ENCODE measurements at places on chromosomes 16 and 17.

GRCh38 chr17:8225813-8226535 lies 15.6 kb upstream of the AURKB start:
- no peak for DNase-seq

GRCh38 chr16:49470513-49470991 lies 96.9 kb downstream of the C16orf78 start:
- DNase-seq: no peak

- DNase-seq: no peak
Measured at GRCh38 chr16:88014252-88014781, 63.1 kb downstream of the BANP start.

GRCh38 chr17:55763856-55764255 lies 13.0 kb downstream of the PCTP start:
- DNase-seq: no peak

DNA sequence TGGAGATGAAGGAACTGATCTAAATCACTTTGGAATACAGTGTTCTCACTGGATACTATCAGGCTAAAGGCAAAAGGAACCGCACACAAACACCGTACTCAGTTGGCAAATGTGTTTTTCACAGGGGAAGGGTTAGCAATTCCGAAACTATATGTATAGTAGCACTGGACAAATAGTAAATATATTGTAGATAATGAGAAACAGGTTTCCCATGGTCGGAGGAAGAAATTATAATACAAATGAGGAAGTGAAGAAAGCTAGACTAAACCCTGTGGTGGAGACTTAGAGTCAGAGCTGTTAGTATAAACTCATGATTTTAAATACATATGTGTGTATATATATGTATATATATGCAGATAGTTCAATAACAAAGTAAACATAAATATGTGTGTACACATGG lies 414.1 kb upstream of the SALL1 start:
- no peak for DNase-seq

DNA sequence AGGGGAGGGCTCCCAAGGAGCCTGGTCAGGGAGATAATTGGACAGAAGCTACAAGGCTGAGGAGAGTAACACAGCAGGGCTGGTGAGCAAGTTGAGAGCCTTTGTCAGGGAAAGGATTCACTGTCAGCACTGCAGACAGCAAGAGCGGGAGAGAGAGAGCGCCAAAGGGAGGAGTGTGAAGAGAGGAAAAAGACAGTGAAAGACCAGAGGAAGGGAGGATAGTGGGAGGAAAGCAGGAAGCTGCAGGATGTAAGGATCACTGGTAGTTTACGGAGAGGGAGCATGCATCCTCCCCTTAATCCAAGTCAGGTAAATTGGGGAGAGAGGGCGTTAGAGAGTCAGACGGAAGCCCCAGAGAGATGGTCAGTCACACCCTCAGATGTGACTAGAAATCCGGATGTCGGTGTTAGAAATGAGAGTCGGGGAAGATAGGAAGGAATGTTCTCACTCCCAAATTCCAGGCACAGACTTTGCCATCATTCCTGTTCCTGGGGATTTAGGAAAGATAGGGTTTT lies 13.8 kb upstream of the SPOP start:
- DNase-seq: no peak
